ENCODE measurements at places on chromosomes 11 and 22.
A peak's percentile ranks its signal among the peaks of the same experiment; 100 is the strongest.

DNA sequence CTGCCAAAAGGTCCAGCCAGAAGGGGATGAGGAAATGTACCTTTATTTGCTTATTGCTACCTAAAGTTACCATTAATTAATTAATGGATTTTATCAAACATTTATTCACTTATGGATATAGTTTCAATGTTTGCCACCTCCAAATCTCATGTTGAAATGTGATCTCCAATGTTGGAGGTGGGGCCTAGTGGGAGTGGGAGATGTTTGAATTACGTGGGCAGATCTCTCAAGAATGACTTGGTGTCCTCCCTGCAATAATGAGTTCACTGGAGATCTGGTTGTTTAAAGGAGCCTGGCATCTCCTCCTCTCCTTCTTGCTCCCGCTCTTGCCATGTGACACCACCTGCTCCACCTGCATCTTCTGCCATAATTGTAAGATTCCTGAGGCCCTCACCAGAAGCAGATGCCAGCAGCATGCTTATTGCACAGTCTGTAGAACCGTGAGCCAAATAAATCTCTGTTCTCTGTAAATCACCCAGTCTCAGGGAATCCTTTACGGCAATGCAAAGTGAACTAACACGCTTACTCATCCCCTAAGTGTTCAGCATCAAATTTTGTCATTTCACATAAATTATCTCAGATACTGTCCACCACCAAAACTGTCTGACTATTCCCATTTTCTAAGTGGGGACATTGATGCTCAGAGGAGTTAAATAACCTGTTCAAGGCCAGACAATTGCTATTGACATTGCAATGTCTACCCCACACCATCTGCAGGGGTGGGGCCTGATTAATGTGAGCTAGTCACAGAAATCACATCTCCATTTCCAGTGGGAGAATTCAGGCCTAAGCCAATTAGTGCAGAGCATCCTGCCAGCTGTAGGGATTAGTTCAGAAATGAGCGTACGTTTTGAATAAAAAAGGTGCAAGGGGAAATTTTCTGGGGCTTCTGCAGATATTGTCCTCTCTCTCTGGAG, 51.6 kb upstream of the SYN3 start:
- no peak for DNase-seq

DNA sequence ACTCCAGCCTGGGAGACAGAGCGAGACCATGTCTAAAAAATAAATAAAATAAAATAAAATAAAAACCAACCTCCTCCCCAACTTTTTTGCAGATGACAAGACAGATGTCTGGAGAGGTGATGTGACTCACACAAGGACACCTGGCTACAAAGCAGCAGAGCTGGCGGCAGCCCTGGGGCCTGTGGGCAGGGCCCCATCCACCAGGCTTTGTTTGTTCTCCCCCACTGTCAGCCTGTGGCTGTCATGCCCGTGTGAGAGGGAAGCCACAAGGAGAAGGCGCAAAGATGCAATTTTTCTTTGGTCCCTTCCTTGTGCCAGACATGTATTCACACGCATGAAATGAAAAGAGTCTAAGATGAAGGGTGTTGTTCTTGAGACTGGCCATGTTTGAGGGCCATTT, 16.6 kb downstream of the CD59 start:
- no peak for DNase-seq

DNA sequence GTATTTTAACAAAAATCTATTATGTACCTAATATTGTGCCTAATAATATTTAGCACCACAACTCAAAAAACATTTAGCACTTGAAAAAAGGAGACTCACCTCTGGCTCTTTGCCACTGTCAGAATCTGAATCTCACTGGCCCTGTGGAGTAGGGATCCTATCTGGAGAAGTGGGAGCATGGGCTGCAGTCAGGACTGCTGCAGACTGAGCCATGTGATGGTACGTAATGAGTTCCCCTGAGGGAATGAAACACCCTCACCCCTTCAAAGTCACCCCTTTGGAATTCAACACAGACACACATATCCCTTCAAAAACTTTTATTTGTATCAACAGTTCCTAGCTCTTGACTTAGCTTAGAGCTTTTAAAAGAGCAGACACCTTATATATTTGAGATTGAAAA, 6.5 kb downstream of the PTPMT1 start:
- no peak for DNase-seq

GRCh38 chr11:810040-810567, 337 bp downstream of the RPLP2 start:
- no peak for DNase-seq

GRCh38 chr22:35643991-35644390, 4.3 kb upstream of the APOL6 start:
- no peak for DNase-seq

GRCh38 chr11:76690736-76691135, 20.2 kb upstream of the LRRC32 start:
- no peak for DNase-seq

DNA sequence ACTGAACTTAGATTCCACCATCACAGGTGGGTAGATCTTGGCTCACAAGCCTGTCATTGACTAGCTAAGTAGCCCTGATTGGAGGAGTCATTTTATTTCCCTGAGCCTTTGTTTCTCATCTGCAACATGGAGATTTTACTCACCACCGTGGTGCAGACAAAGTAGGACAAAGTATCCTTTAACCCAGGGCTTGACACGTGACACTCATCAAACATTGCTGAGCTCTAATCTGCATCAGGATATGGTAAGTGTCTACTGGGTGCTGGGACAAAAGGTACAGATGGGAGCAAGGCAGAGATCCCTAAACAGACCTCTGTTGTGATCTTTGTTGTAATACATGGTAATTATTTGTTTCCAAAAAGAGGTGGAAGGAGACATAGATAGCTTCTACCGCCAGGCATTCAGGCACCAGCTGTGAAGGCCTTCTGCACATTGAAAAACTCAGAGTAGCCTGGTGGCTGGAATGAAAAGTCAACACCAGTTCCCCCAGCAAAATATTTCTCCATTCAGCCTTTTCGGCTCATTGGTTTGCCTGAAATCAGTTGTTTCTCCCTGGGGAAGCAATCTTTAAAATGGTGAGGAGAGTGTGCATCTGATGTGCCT, 18.3 kb upstream of the MICAL2 start:
- no peak for DNase-seq

GRCh38 chr11:115180272-115180671, 323.9 kb downstream of the CADM1 start:
- DNase-seq = no peak

DNA sequence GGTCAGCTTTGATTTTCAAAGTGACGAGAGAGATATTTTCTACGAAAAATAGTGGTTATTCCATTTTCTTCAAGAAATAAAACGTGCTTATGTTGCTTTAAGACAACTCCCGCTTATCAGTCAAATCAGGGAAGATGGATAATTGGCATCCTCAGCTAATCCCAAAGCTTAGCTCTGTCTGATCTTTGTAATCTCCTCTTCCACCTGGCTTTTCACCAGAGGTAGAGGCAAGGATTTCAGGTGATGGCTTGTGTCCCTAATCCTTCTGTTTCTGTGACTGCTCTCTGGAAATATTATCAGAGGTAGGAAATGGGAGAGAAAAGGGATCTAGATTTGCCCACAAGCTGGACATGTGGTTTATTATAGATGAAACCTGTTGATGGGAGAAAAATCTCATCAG, 78.9 kb downstream of the DBX1 start:
- DNase-seq = no peak

GRCh38 chr11:45095691-45096010, 50.8 kb upstream of the PRDM11 start:
- DNase-seq = no peak

- no peak for DNase-seq
Observed at GRCh38 chr11:13576995-13577394, 81.2 kb upstream of the PTH start.

DNA sequence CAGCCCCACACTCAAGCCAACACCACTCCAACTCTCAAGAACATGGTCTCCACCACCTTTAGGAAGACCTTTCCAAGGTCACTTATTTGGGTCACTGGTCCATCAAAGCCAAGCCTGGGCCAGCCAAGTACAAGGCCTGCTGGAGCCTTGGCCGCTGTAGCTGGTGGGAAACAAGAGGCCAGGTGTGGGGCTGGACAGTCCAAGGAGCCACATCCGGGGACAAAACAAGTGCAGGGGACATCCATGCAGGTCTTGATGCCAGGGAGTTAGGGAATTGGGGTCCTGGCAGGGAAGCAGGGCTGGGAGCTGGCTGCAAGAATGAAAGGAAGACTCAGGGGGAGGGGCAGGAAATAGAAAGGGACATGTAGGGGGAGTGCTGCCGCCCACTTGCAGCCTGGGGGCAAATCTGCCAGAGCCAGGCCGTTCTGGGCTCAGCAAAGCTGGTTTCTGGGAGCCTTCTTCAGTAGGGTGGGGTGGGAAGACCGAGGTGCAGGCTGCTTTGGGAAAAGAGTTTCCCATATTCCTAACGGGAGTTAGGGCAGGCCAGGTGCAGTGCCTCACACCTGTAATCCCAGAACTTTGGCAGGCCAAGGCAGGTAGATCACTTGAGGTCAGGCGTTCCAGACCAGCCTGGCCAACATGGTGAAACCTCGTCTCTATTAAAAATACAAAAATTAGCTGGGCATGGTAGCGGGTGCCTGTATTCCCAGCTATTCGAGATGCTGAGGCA, 69.5 kb upstream of the ATXN10 start:
- DNase-seq = no peak

GRCh38 chr11:79074547-79074946, 366.3 kb downstream of the TENM4 start:
- DNase-seq = no peak

DNA sequence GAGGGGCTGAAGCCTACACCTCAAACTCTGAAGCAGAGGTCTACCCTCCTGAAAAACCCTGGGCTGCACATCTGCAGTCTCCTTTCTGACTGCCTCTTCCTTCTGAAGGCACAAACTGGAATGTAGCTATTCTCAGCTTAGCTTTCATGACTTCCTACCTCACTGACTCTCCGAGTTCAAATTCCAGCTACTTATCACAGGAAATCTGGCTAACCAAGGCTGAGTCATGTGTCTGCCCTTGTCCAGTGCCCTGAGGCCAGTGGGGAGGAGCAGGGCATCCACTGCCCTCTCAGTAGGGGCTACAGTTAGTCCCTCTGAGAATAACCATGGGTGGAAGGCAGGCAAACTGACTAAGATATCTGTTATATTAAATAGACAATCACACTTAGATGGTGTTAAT, 29.2 kb downstream of the PDGFD start:
- no peak for DNase-seq

- DNase-seq = no peak
Observed at GRCh38 chr11:124667601-124668000, 5.9 kb downstream of the SIAE start.

- DNase-seq = no peak
Observed at GRCh38 chr22:41964112-41964491, 5.1 kb upstream of the SEPTIN3 start.

DNA sequence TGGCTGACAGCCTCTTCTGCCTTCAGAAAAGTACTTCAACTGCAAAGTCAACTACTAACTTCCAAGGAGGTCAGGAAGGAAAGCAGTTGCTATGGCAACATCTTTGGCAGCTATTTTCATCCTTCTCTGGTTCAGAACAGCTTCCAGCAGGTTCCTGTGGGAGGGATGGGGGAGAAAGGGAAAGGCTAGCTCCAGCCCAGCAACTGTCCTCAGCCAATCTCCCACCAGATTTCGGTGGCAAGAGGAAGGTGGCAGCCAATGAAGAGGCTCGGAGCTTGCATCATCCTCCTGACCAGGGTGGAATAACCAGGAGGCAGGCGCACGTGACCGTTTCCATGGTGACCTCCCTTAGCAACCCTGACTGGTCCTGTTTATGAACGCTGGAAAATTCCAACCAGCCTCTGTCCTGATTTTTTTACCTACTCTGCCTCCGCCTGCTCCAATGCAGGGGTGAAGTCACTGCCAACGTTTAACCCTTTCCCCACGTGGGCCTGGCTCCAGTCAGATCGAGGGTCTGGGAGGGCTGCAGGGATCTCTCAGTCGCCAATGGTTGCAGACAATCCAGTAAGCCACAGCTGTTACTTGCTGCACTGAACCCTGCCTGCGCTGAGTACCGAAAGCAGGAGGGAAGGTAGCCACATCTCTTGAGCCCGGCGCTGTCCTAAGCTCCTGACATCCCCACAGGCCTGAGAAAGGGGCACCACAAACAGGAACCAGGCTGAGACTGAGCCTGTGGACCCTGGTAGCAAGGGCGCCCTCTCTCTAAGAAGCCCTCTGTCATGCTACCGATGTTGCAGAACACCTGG, 11.2 kb upstream of the MALAT1 start:
- DNase-seq = peak; percentile 94

DNA sequence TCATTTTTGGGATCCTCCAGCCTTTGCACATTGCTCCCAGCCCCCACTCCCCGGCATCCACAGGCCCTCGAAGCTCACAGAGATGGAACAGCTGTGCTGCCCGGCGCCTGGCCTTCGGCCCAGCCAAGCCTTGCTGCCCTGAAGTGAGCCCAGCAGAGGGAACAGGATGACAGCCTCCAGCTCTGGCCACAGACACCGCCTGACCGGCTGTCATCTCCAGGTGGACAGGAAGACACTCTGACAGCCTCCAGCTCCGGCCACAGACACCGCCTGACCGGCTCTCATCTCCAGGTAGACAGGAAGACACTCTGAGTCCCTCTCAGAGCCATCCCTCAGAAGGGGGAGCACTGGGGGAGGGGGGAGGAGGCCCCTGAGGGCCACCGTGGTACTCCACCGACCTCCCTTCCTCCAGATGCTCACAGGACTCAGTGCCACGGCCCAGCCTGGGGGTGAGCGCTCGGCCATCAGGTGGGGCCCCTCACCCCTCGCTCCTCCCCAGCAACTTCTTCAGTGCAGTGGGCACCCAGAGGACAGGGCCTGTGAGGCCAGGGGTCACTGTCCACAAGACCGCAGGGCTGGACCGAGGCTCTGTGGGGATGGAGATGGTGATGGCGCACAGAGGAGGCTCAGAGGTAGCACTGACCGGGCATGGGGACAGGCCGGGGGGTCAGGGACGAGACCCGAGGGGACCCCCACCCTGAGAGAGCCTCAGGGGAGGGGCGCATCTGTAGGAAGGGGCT, 58.6 kb downstream of the BRD1 start:
- DNase-seq = no peak

DNA sequence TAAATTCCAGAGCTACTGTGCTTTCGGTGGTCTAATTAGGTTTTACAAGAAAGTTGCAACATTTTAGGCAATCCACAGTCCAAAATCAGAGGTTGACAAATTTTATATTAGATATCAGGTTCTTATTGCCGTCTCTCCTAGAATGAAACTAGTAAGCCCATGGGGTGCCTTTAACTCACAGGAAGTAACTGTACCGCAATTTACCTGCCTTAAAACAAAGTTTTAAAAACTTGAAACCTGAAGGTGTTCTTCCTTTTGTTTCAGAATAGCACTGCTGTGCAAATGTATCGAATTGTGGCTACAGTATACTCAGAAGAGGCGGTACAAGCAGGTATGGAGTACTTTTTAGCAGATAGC, 77.2 kb downstream of the PISD start:
- DNase-seq = no peak

DNA sequence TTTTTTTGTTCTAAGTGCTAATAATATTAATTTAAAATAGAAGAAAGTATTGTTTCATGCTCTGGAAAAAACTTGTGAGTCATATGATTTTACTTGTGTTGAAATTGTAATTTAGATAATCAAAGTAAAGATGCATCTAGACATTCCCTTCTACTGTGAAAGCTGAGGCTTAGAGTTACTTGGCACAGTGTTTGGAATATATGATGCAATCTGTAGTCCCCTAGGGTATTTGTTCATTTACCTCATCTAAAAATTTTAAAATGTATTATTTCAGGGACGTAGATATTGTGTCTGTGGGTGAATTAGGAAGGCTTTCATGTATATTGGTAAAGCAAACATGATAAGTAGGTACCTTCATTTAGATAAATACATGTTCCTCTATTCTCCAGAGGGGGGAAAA, 793.5 kb upstream of the CNTN5 start:
- DNase-seq = no peak
